ENCODE measurements at places on chromosomes 5 and 9.
A peak's percentile ranks its signal among the peaks of the same experiment; 100 is the strongest.

GRCh38 chr5:89850513-89850865 lies 559.1 kb downstream of the CETN3 start:
- no peak for DNase-seq

GRCh38 chr5:50814556-50814955 lies 148.1 kb downstream of the PARP8 start:
- no peak for DNase-seq

DNA sequence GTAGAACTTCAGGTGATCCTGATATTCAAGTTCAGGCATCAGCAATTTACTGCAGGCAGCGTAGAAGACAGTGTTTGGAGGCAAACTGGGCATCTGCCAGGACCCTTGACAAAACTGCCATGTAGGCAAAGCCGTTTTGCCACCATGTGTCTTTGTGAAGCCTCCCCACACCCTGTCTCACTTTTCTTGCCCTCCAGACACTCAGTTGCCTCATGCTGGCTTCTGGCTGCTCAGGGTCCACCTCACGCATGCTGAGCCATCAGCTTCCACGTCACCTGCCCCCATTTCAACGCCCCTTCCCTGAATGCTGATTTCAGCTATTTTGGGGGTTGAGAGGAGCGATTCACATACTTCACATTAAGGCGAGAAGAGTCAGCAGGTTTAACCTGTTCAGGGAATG lies 165.2 kb upstream of the KLF9 start:
- no peak for DNase-seq

DNA sequence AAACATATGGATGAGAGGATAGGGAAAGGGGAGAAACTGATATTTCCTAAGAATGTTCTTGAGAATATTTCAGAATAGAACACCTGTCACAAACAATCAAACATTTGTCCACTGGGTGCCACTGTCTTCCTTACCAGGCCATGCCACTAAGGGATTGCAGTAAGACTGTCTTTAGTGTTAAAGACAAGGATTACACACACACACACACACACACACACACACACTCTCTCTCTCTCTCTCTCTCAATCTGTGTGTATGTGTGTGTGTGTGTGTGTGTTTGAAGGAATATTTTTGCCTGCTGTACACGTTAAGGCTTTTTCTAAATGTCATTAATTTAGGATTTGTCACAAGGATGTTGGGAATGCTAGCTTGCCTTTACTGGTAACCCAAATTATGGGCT lies 54.4 kb downstream of the CCDC192 start:
- no peak for DNase-seq

GRCh38 chr5:109876941-109877669 lies 187.4 kb downstream of the MAN2A1 start:
- no peak for DNase-seq

- DNase-seq = peak; percentile 20
Measured at GRCh38 chr9:129482521-129483414, 138.1 kb downstream of the C9orf50 start.

DNA sequence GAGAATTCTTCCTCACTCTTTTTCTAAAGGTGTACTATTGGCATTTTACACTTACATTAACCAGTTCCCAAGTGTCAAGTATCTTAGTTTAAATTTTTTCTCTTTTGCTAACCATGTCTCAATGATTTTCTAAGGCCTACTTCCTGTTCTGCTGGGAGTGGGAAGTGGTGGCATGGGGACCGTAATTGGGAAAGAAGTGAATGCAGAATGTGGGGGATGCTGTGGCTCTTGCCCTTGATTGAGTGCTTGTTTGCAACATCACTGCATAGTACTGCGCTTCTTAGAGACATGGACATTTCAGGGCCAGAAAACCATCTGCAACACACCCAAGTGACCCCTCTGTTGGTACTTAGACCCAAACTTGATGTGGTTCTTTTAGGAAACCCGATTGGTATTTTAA lies 32.8 kb downstream of the MRRF start:
- DNase-seq = no peak

DNA sequence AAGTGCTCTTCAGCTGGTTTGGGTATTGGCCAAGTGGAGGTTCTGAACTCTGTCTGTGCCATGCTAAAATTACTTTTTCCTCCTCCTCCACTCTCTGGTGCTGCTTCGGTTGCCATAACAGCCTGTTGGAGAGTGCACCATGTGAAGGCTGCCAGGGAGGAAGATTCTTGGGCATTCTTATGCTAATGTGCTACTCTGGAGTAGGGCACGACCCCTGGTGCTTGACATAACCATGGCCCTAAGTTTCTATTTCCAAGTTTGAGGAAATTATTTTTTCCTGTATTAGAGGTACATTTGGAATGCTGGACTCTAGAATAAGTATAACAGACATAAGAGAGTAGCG lies 111.6 kb downstream of the ARHGAP26 start:
- DNase-seq = no peak

- DNase-seq = peak; percentile 30
Measured at GRCh38 chr9:132350861-132351315, 3.9 kb downstream of the SETX start.

DNA sequence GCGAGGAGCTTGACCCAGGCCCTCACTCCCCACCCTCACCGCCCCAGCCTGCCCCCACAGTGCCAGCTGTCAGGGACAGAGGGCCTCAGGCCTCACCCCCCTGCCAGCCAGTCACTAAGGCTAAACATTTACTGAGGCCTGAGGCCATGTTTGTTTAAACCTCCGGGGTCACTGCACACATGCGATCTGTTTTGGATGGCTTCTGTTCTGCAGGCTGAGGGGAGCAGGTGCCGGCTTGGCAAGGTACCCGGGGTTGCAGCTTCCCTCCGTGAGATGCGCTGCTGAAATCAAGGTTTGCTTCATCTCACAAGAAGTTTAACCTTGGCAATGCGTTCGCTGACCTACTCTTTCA lies 103.3 kb upstream of the BOD1 start:
- no peak for DNase-seq

GRCh38 chr5:122730456-122730855 lies 44.4 kb upstream of the SNX2 start:
- no peak for DNase-seq

GRCh38 chr5:53112909-53113308 lies 3.4 kb upstream of the MOCS2 start:
- no peak for DNase-seq

- DNase-seq = no peak
Measured at GRCh38 chr9:8241201-8241600, 441.6 kb upstream of the DMAC1 start.

DNA sequence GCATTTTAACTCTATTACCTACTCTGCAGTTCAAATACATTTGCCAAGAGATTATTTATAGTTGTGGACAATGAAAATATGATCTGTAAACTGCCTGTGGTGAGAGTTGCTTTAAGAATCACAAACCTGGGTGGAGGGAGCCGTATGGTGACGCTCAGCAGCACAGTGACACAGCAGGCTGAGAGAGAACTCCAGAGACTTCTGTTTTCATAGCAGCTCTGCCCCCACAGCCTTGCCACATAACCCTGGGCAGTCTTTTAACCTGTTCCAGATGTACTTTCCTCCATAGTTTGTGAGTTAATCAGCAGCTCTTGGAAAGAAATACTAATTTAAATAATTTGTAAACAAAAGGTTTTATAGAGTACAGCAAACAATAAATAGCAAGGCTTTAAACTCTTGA lies 450.5 kb downstream of the ELAVL2 start:
- no peak for DNase-seq

DNA sequence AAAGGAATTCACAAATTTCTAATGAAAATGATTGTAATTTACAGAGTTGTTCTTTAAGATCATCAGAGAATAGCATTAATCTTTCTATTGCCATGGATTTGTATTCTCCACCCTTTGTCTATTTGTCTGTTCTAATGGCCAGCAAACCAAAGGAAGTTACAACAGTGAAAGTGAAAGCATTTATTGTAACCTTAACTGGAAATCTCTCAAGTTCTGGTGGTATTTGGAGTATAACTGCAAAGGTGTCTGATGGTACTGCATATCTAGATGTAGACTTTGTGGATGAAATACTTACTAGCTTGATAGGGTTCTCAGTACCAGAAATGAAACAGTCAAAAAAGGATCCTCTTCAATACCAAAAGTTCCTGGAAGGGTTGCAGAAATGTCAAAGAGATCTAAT lies 21.7 kb downstream of the RMI1 start:
- no peak for DNase-seq

GRCh38 chr9:106620081-106620480 lies 242.9 kb upstream of the ZNF462 start:
- DNase-seq = no peak

DNA sequence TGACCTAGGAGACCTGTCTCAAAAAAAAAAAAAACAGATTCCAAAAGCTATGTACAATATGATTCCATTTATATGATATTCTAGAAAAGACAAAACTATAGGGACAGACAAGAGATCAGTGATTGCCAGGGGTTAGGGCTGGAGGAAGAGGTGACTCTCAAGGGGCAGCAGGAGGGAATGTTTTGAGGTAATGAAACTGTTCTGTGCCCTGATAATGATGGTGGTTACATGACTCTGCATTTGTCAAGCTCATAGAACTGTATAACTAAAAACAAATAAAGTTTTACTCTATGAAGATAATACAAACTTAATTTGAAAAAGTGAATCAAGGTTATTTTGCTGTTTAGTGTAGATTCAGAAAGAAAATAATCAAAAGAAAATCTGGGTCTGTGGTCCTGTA lies 125.3 kb upstream of the IQGAP2 start:
- DNase-seq = no peak

DNA sequence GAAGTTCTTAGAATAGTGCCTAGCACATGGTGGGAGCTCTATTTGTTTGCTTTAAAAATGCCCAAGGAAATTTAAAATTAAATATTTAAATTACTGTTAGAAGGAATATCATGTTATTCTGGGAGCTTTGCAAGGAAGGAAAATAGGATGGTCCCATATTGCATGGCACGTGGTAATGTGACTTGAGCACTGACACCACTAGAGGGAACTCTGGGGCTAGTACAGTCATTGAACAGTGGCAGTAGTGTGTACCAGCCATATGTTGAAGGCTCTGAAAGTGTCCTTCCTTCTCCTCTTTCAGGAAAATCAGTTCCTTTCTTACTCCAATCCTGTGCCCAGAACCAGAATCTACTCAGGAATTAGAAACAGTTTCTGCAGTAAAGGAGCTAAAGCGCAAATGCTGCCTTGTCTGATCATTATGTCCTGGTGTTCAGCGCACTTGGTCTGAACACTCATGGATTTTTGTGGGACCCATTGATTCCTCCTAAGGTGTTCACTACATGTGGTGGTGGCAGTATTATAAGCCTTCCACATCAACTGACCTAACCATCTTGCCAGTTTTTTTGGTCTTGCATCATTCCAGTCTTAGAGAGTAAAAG lies 54.1 kb downstream of the GDA start:
- DNase-seq = no peak

DNA sequence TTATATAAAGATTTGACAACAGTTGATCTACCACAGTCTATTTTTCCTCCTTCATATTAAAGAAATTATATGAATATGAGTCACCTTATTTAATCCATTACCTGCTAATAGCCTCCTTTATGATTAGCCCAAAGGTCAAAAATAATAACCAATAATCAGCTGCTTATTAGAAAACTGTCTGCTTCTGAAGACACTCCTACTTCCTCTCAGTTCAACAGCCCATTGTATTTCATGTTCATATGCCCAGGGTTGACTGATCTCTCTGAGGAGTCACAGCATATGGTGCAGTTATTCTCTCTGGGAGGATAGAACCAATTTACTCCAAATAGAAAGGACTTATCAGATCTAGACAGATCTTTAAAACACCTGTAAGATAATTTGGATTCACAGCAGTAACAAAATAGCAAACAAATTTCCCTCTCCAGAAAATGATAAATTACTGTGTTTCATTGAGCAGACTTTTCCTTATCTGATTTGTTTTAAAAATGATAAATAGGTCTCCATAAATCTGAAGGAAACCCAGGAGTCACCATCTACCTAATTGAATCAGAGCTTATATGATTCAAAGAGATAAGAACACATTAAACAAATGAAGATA lies 180.4 kb upstream of the ITGA1 start:
- no peak for DNase-seq

DNA sequence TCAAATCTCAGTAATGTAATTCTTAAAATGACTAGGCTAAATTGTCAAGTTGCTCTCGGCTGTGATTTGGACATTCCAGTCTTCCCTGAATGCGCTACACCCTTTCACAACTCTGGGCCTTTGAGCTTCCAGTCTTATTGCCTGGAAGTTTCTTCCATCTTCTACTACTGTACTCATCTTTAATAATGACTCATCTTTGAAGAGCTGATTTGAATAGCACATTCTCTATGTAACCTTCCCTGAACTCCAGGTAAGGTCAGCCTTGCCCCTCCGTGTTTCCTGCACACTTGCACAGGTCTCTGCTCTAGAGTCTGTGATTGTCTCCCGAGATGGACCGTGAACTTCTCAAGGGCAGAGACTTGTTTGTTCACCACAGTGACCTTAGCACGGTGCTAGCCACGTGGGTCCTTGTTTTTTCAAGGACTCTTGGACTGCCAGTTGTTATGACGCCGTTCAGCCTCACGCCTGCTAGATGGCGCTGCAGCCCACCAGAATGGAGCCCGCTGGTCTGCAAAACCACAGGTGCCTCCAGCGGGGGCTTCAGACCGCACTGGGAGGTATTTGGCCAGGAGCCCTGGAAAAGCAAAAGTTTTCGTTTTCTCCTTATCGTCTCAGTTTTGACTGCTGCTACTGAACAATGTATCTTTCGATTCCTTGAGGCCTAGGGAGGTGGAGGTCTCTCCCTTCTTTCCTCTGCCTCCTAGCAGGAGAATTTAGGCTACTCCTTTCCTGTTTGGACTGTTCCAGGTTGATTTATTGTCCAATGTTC lies 44.4 kb downstream of the SEC61B start:
- DNase-seq = peak; percentile 53

- DNase-seq = no peak
Measured at GRCh38 chr5:108560581-108560980, 178.7 kb upstream of the FBXL17 start.

- no peak for DNase-seq
Measured at GRCh38 chr9:71752928-71753327, 15.4 kb downstream of the CEMIP2 start.

GRCh38 chr5:74544811-74545210 lies 95.7 kb downstream of the ENC1 start:
- DNase-seq = no peak

DNA sequence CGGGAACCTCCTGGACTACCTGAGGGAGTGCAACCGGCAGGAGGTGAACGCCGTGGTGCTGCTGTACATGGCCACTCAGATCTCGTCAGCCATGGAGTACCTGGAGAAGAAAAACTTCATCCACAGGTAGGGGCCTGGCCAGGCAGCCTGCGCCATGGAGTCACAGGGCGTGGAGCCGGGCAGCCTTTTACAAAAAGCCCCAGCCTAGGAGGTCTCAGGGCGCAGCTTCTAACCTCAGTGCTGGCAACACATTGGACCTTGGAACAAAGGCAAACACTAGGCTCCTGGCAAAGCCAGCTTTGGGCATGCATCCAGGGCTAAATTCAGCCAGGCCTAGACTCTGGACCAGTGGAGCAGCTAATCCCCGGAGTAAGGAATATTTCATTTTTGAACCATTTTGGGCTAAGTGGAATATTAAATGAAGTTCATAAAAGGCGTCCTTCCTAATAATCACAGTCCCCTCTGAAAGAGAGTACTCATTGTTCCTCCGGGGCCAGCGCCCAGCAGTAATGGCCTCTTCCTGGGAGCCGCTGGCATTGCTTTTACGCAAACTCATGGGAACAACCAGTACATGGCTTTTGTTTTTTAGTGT lies 23.6 kb downstream of the QRFP start:
- DNase-seq = no peak
